ENCODE measurements at places on chromosomes 3 and 15.

- no peak for DNase-seq
Measured at GRCh38 chr3:151319628-151320027, 3.0 kb upstream of the GPR87 start.

- DNase-seq: no peak
Measured at GRCh38 chr15:51104512-51104911, 9.8 kb upstream of the TNFAIP8L3 start.

GRCh38 chr3:125220727-125221429, 8.3 kb upstream of the SLC12A8 start:
- DNase-seq: no peak

DNA sequence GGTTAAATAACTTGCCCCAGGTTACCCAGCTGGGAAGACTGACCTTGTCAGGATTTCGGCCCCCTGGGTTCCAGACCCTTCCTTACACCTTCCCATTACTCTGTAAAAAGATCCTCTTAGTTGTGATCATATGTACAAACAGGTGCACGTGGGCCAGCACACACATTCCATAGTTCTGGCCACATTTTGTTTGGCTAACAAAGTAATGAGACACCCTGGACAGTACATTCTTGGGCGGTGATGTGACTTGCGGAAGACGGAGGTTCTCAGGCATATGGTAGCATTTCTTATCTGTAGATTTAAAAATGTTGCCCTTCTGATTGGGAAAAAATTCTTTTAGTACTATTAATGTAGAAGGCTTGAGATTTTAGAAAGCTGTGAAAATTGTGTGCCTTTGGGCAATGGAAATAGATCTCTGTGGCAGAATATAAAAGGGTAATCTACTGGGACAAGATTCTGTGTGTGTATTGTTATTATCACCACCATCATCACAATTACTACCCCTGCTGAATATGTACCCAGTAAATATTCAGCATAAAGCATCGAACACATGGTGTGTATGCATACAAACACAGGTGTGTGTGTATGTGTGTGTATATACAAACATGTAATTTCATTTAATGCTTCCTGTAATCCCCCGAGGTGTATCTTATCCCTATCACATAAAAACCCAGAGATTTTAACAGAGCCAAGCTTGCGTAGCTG, 205.4 kb upstream of the UBE2E1 start:
- no peak for DNase-seq

DNA sequence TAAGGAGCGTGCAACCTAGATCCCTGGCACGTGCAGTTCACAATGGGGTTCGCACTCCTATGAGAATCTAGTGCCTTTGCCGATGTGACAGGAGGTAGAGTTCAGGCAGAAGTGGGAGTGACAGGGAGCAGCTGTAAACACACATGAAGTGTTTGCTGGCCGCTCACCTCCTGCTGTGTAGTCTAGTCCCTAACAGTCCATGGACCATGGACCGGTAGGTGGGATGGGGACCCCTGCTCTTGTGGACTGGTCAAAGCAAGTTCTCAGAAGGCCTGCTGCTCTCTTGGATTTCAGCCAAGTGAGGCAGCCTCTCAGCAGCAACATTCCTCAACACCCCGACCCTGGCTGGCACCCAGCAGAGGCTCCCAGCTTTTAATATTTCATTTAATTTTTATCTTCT, 58.2 kb upstream of the SNRPA1 start:
- no peak for DNase-seq

- no peak for DNase-seq
Measured at GRCh38 chr3:60622349-60622748, 628.9 kb downstream of the FHIT start.

DNA sequence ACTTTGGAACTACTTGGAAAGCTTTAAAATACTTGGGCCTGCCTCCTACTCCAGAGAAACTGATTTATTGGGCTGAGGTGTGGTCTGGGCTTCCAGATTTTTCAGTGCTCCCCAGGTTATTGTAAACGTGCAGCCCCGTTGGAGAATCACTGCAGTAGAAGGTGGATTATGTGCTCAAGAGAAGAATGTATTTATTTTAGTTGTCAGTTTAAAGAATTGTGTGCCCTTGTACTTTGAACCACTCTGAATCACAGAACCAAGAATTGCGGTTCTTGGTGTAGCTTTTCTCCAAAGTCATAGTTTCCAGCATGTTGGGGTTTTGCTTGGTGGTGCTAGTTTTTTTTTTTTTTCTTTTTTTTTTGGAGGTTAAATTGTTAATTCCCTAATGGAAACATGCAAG, 1.6 kb downstream of the TATDN2 start:
- no peak for DNase-seq

DNA sequence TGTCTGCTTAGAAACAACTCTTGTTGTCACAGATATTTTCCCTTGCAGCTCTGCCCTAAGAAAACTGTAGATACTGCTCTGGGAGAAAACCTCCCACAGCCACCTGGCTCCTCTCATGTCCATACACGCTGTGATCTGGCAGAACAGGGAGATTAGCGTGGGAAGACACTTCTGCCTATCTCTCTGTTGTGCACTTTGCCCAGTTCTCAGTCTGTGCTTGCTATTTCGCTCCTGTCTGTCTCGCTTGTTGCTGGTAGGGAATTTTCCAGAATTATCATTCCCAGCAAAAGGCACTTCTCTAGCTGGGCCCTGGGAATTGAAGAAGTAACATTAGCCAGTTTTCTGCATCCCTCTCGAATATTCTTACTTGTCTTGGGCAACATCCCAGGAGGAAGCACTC, 8.1 kb upstream of the GATM start:
- no peak for DNase-seq

GRCh38 chr3:127792541-127793292, 29.6 kb downstream of the MGLL start:
- no peak for DNase-seq

GRCh38 chr15:39921274-39921638, 1.2 kb upstream of the GPR176 start:
- DNase-seq: no peak

DNA sequence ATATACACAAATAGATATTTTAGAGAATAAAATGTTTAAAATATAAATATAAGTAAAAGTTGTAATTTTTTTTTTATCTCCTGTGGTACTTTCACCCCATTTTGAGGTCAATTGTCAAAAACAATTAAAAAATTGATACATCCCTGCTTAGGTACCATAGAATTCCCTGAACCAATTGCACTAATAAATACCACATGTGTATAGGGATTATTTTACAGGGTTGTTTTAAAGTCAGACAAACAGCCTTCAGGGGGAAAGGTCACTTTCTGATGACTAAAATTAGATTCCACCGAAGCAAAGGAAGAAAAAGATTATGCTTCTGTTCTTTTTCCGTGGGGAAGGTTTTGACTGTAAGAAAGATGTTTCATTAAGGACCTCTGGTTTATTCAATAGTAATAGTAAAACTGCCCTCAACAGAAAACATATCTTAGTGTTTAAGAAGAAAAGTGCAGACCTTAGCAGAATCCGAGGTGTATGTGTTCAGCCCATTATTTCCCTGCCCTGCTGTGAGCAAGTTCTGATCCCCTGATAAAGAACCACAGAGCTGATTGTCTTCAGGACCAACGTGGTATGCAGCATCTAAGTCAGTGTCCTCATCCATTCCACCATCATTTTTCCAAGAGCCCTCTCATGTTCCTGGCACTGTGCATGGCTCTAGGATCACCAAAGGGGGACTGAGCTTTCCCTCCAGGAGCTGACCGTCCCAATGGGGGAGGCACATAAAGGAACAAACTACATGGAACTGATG, 132.9 kb upstream of the IL12A start:
- no peak for DNase-seq

DNA sequence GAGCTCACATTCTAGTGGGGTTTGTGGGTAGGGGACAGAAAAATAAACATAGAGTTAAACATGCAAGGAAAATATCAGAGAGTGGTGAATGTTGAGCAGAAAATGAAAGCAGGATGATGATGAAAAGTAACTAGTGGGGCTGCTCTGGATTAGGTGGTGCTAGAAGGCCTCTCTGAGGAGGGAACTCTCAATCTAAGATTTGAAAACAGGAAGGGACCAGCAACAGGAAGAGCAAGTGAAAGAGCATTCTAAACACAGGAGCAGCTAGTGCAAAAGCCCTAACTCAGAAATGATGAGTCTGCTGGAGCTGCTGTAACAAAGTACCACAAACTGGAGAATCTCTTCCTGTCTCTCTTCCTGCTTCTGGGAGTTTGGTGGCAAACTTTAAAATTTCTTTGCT, 468.6 kb upstream of the AGTR1 start:
- no peak for DNase-seq

DNA sequence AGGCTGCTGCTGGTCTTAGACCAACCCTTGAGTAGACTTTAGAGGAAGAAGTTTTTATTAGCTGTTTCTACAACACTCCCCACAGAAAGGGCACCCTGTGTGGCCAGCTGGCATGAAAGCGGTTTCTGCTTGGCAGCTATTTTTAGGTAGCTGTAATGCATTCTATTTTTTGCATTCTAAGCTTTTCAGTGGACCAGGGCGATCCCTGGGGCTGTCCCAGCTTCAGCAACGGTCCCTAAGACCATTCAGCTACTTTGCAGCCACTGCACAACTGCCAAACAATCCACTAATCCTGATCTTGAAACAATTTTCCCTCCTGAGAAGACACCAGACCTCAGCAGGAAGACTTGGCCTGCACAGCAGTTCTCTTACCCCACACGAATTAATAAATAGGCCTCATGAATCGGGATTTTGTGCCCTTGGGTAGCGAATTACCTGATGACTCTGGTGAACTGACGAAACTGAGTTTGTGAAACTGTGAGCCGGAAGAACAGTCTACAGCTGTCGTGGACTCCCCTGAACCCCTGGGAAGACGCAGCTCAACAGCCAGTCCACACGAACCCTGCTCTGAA, 14.6 kb upstream of the TFRC start:
- DNase-seq: no peak

- no peak for DNase-seq
Measured at GRCh38 chr15:78061963-78062427, 15.5 kb downstream of the TBC1D2B start.

- DNase-seq: peak; percentile 52
Measured at GRCh38 chr3:58116161-58116955, 94.4 kb downstream of the DNASE1L3 start.

- DNase-seq: no peak
Measured at GRCh38 chr3:147231111-147231510, 175.2 kb downstream of the ZIC4 start.

DNA sequence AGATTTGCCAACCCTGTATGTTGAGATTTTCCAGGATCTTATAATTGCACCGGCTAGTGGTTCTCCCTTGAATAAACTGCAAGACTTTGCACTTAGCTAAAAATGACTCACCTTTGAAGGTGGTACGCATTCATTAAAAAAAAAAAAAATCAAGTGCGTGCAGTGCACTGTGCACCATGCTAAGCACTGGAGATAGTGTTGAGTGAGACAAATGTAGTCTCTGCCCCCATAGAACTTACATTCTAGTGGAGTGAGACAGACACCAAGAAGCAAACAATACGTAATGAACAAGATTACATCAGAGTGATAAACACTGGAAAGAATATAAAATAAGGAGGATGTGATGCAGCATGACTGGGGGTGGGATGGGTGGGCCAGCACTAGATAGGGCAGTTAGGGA, 69.4 kb downstream of the ITPR1 start:
- no peak for DNase-seq

DNA sequence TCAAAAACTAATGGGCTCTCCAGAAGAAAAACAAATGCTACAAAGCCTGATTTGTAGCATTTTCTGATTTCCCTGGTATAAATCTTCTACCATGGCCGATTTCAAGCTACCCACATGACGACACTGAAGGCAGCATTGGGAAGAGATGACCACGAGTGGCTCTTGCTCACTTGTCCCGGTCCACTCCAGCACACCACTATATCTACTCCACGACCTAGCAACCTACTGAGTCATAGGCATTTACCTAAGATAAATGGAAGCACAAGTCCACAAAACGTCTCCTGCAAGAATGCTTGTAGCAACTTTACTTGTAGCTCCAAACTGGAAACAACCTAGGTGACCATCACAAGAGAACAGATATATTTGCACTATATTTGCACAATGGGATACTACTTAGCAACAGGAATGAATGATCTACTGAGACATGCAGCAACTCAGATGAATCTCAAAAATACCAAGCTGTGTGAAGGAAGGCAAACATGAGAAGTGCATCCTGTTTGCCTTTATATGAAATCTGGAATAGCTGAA, 60.8 kb upstream of the HES1 start:
- no peak for DNase-seq

DNA sequence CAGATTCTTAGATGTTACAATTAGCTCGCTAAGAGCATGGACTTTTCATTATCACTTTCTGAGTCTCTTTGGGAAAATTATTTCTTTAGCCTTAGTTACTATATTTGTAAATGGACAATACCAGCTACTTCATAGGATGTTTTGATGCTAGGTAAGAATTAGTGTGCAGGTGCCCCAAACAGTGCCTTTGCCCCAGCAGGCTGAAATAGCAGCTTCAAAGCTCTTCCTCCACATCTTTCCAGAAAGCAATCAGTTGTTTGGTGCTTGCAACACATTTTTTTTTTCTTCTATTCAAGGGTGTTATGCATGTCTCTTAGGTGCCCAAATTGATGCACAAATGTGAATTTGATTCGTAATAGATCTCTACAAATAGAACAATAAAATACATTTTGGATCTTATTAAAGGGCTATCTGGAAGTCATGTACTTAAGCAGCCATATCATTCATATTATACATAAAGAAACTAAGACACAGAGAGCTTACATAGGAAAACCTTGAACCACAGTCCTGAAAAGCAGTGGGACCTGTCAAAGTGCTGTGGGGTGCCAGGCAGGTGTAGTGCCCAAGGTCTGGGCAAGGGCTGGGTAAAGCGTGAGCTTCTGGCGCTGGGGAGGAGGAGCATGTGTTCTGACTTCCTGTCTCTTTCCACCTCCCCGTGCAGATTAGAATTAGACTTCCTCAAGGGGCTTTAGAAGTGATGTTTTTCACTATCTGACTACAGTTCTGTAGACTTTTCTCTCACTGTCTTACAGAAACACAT, 62.9 kb downstream of the FNDC3B start:
- DNase-seq: peak; percentile 42

DNA sequence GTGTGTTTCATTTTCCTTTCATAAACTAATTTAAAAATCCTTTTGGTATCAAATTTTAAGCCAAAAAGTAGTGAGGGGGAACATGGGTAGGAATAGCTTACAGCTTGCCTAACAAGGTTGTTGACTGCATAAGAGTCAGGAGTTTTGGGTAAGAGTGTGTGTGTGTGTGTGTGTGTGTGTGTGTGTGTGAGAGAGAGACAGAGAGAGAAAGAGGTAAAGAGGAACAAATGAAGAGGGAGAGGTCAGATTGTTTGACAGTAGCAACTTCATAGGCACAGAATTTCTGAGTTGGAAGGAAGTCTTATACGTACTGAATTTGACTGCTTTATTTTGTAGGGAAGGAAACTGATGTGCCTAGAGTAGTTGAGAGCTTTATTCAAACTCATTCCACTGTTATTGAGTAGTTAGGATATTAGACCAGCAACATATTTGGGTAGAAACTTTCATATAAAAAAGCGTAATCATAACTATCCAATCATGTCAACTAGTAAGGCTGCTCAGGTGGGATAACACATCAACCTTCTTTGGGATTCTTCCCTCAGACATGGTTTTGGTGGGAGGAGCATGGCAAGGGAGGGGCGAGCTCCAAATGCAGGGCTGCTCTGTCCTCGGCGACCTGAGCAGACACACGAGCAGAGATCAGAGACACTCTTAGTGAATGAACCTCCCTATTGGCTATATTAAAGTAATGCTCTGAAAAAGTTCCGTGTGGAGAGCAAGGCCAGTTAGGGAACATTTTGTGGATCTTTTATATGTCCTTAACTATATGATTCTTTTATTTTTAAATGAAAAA, 86.4 kb downstream of the LPP start:
- DNase-seq: no peak

- DNase-seq: no peak
Measured at GRCh38 chr15:39299486-39300267, 281.2 kb upstream of the THBS1 start.

Measured in activated T-cell treated with anti-CD3 and anti-CD28 coated beads, Interleukin-2, amount 50 U/mL, for 24 hours (primary cell).